Stimulated activated CD4-positive, alpha-beta T cell treated with anti-CD3 and anti-CD28 coated beads, Interleukin-12 subunit alpha, Interleukin-12 subunit beta, amount 100 ng/mL, for 4 hours (primary cell): ENCODE measurements at places on chromosomes 2 and 18.

DNA sequence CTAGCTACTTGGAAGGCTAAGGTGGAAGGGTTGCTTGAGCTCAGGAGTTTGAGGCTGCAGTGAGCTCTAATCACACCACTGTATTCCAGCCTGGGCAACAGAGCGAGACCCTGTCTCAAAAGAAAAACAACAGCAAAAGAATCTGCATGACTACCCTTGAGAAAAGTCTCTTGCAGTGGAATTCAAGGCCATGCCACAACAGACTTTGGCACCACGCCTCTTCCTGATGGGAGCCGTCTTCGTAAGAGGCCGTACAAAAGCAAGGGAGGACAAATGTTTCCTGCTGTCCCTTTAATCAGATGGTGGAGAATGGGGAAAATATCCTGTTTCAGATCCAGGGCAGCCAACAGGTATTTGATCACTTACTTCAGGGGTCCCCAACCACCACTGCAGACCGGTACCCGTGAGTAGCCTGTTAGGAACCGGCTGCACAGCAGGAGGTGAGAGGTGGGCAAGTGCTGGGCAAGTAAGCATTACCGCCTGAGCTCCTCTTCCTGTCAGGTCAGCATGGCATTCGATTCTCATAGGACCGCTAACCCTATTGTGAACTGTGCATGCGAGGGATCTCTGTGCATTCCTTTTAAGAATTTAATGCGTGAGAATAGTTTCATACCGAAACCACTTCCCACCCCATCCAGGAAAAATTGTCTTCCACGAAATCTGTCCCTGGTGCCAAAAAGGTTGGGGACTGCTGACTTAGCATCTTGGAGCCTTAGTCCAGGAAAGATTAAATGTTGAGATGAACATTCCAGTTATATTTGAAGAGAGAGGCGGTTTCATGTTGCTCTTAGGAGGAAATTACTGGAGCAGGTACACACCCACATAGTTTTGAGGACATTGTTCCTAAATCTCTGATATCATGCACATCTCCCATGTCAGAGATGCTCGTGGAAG, 94.4 kb upstream of the XPO1 start:
- DNase-seq, result no peak

DNA sequence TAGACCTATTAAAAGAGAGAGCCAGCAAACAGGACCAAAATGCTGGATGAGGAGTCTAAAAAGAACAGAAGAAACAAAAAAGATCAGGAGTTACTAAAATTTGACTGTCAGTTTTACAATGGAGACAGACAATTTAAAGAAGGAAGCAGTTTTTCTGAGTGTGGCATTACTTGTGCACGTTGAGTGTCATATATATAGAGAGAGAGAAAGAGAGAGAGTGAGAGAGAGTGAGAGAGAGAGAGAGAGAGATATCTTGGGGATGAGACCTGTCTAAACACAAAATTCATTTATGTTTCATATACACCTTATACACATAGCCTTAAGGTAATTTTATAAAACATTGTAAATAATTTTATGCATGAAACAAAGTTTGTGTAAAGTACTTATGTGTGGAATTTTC, 2.1 kb upstream of the GALNT3 start:
- no peak for DNase-seq

GRCh38 chr18:55912071-55912470, 324.1 kb upstream of the TCF4 start:
- no peak for DNase-seq

DNA sequence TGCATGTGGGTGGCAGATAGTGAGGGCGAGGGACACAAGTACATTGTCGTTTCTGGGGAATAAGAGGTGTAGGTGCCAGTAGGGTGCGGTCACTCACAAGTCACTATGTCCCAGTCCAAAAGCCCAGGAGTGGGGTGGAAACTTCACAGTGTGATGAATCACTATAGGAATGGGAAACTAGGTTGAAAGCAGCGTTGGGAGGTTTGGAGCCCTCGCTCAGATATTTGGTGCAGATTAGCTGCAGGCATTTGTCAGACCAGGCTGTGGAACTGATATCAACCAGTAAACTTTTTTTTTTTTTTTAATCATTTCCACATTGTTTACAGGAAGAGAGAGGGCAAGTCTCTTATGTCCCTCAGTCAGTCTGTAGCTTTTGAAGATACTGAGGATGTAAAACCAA, 121.8 kb downstream of the CERS6 start:
- DNase-seq, result no peak

DNA sequence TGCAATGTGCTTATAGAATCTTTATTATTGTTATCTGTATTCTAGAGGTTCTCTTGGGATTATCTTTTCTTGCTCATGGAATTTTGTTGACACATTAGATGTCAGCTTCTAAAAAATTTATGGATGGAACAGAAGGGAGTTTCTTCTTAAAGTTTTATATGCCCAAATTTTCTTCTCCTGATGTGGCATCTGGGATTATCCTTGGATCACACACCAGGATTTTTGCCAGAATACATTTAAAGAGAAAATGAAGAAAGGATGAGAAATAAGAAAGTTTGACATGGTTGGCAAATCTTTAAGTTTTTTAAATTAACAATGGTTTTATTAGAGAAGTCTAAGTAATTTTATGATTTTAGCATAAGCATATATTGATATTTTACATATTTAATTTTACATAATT, 706.7 kb upstream of the TMEFF2 start:
- no peak for DNase-seq

GRCh38 chr2:95372216-95372829, 30.2 kb upstream of the FAHD2A start:
- DNase-seq, result no peak

DNA sequence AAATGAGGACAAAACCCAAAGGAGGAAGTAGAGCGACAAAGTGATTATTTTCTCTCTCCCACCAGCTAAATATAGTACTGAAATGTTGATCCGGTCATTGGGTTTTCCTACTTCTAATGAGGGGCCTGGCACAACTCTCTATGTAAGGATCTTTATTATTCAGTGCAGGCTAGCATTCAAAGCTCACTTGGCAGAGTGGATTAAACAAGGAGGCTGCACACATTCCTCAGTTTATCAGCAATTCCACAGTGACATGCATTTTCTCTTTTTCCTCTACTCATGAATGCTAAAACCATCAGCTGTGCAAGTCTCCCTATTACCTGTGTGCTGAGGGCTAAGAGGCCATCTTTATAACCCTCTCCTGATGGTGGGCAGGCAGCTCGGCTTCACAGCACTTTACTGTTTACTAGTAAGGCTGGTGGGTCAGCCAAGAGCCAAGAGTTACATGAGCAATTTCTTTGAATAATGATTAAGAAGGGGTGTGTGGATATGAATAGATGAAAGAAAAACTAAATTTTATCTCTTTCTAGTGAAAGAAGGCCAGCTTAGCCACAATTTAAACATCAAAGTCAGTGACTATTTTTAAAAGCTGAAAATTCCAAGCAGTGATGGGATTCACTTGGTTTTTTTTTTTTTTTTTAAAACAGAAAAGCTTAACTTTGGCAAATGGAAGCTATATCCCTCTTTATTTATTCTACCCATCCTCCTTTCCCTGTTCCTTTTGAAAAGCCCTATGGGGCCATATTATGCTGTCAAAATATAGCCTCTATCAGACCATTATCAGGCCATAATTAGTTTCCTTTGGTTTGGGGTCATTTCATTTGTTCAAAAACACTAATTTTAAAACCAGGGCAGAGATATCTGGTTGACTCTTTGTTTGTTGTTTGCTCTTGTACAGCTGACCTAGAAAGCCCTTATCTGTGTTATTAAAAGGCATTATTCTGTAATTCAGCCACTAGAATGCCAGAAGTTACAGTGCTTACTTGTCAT, 111.0 kb downstream of the RBM43 start:
- DNase-seq, result no peak
